ENCODE measurements at places on chromosomes 16 and 17.

DNA sequence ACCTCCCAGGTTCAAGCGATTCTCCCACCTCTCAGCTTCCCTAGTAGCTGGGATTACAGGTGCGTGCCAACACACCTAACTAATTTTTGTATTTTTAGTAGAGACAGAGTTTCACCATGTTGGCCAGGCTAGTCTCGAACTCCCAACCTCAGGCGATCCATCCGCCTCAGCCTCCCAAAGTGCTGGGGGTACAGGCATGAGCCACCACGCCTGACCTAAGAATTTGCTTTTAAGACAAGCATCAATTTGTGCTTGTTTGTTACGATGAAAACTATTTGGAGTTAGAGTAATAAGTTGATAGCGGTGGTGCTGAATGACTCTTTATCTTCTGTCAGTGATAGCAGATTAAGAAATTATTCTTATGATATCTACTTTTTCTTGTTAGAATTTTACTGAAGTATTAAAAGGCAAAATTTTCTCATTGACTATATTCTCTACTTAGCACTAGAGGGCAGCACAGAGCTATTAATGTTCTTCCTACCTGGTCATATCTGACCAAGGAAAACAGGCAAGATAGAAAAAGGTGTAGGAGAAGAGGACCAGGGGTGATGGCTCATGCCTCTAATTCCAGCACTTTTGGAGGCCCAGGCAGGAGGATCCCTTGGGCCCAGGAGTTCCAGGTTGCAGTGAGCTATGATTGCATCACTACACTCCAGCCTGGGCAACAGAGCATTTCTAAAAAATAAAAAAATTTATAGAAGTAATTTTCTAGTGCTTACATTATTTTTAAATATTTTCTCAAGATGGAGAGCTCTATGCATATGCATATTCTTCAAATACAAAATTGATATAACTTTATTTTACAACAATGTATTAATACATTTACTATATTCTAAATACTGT is 24.5 kb downstream of the STXBP4 start:
- no peak for DNase-seq

GRCh38 chr16:49348408-49349176 is 25.0 kb upstream of the C16orf78 start:
- no peak for DNase-seq

GRCh38 chr16:53944025-53944424 is 240.1 kb downstream of the FTO start:
- no peak for DNase-seq

GRCh38 chr16:86924537-86924936 is 346.2 kb downstream of the FOXL1 start:
- DNase-seq = no peak

DNA sequence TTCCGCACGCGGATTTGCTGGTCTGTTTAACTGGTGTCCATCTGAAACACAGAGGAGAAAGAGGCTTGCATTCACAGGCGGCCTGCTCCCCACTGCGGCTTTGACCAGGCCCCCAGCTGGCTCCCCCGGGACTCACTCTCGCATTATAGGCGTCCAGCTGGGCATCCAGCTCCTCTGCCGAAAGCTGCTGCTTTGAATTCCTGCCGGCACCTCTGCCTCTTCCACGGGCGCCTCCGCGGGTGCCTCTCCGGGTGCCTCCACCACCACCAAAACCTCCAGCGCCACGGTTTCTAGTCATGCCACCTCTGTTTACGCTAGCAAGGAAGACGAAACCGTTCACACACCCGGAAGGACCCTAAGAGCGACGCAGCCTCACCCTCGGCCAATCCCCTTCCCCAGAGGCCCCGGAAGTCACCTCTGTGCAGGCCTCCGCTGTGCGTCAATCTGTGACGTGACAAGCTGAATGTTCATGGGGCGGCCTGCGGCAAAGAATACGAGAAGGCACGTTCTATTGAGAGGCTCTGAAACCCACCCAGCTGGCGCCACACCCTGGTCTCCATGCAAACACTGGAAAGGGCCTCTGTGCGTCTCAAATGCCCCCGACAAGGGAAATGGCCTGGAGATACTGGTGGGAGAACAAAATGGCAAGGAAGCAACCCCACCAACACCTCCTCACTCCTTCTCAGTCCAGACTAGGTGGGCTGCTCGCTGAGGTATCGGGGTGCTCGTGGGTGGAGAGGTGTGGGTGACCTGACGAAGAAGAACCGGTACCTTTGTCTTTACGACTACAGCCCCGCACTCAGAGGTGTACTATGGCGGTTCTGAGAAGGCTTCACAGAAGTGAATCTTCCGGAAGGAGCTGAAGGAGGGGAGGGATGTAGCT is 3.0 kb downstream of the ALYREF start:
- no peak for DNase-seq

DNA sequence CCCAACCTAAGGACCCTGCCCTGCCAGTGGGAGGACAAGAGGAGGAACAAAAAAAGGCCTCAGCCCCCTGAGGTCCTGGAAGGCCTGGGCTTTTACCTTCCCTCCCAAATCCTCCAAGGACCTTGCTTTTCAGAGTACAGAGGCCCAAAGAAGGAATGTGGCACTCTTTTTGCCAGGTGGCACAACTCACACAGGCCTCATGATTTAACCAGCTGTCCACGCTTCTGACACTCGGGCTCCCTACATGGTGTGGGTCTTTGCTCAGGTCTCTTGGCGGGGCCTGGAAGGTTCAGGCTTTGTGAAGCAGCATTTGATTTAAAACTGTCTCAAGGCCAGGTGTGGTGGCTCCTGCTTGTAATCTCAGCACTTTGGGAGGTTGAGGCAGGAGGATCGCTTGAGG is 120.6 kb downstream of the ABCC6 start:
- DNase-seq = no peak

- peak; percentile 42 for DNase-seq
Measured at GRCh38 chr17:80832888-80833583, 158.6 kb upstream of the CHMP6 start.

DNA sequence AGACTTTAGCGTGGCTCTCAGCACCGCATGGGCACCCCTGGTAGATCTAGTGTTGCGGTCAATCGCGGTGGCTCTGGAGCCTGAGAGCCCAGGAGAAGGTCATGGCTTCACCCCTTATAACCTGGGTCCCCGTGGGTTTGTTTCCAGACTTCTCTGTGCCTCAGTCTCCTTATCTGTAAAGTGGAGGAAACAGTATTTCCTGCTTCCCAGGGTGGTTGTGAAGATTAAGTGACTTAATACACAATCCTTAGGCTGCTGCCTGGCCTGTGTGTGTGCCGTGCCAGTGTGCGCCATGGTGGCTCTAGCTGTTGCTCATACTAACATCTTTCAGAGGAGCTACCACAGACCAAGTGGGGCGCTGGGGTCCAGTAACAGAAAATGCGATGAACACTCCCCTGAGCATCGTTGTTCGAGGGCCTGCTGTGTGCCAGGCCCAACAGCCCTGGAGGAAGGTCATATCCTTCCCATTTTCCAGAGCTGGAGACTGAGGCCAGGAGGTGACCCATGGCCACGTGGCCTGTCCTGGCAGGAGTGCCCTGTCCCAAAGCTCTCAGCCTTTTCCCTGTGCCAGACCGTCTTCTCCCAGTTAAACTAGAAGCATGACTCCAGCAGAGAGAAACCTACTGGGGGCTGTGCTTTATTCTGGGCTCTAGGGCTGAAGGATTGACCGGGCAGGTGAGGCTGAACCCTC is 70.1 kb downstream of the CMIP start:
- DNase-seq = no peak

- DNase-seq = no peak
Measured at GRCh38 chr17:67708378-67708777, 9.4 kb upstream of the NOL11 start.

- DNase-seq = no peak
Measured at GRCh38 chr17:5118219-5118618, 2.4 kb downstream of the USP6 start.

GRCh38 chr17:68195667-68196393 is 52.0 kb upstream of the AMZ2 start:
- no peak for DNase-seq

Measured in stimulated activated CD4-positive, alpha-beta T cell treated with anti-CD3 and anti-CD28 coated beads, Interleukin-1b, Interleukin-23, amount 100 ng/mL, for 1 hour (primary cell).